ENCODE measurements at places on chromosomes 13 and 19.

GRCh38 chr13:99305566-99305965 lies 1.6 kb downstream of the GPR183 start:
- no peak for DNase-seq

- peak; percentile 76 for DNase-seq
Observed at GRCh38 chr13:41352935-41353840, 42.1 kb downstream of the NAA16 start.

DNA sequence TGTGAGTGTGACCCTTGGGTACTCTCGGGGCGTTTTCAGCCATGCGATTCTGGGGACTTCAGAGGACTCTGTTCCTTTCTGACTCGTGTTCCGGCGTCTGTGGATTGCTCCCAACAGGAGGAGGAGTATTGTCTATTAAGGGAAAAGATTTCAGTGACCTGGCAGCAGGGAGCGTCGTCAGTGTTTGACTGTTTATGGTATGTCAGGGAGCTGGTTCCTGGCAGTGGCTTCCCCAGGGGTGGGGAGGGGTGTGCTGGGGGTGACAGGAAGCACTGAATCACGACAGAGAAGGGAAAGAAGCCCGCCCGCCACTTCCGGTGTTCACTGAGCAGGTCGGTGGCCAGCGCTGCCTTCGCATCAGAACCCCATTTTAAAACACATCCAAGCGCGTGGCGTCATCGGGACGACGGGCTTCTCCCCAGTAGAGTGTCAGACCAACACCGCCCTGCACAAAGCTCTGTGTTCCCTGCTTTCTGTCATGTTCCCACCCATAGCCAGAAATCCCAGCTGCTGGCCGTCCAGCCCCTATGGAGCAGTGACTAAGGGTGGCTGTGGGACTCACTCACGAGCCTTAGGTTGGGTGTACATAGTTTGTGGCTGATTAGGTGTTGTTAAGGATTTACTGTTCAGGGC lies 33.8 kb downstream of the COL4A2 start:
- DNase-seq: no peak

- no peak for DNase-seq
Observed at GRCh38 chr19:45777395-45777961, 4.8 kb downstream of the DMPK start.

GRCh38 chr19:33794683-33795369 lies 1.8 kb upstream of the KCTD15 start:
- no peak for DNase-seq

DNA sequence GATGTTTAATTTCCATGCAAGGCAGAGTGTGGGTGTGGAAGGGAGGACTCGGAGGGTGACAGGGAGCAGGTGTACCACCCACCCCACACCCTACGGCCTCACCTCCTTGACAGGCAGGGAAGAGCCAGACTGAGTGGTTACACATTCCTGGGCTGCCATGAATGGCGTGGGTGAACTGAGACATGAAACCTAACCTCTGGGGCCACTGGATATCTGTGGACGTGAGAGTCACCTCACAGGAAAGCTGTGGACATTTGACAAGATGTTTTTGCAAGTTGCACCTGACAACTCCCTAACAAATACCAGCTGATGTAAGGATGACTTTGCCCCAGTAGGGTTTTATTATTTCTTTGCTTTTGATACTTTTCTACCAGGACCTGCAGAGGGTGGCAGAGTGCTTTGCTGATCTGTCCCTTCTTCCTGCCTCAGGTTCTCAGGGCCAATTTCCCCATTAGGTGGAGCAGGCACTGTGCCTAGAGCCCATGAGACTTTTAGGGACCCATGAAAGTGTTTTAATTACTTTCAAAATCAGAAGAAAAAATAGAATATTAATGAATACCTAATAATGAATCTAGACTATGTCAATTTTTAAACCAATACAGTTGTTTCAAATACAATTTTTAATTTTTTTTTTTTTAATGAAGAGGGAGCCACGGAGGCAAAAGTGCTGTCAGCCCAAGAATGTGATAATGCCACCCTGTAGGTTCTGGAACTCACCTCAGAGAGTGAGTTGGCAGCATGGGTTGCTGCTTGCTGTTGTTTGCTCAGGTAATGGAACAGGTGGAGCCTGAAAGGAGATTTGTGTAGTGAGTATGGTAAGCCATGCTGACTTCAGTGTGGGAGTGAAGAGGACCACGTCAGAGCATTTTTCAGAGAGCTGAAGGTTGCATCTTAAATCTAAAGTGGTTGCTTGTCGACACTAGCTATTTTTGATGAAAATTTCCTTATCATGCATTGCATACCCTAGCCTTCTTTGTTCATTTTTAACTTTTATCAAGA lies 58.0 kb upstream of the CYSLTR2 start:
- DNase-seq: peak; percentile 85

GRCh38 chr19:45670670-45671453 lies 2.8 kb downstream of the GIPR start:
- DNase-seq: peak; percentile 89

DNA sequence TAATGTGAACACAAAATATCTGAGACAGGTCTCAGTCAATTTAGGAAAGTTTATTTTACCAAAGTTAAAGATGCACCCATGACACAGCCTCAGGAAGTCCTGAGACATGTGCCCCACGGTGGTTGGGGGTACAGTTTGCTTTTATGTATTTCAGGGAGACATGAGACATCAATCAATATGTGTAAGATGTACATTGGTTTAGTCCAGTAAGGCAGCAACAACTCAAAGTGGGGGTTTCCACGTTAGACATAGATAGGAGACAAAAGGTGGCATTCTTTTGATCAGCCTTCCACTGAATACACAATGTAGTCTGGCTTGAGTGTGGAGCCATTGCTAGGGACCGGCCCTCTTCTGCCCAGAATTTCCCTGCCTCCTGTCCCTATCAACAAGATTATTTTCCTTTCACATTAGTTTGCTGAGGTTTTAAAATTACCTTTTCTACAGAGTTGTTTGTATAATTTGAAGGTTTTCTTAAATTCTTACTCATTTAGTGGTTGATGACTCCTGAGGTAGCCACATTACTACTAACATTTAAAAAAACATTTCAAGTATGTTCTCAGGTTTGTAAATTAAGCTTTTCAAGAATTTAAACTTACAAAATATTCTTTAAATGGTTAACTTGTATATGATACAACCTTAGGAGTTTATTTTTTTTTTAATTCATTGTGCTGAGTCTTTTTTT lies 33.2 kb downstream of the RNASEH2B start:
- DNase-seq: no peak

DNA sequence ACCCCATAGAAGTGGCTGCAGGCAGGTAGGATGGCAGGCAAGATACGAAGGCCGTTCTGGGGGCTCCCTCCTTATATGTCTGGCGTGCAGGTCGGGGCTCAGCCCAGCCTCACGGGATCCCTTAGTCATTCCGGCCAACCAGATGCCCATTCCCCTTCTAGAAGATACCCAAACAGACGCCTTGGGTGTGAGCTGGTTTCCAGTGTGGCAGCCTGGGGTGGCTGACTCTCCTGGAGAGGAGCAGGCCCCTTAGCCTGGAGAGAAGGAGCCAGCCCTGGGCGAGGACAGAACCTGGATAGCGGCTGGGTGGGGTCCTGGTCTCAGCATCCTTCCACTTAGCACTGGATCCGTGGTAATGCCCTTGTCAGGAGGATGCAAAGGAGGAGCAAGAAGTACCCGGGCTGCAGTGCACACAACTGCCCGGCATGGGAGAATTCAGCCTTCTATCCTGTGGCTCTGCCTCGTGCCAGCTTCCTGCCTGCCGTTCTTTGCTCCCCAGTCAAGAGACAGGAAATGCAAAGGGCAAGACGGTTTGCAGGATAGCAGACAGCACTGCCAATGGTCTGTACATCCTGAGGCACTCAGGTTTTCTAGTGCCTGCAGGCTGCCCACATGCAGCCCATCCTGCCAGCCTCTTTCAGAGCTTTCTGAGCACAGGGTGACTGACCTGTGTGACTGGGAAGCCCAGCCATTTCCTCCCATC lies 56.7 kb upstream of the WASF3 start:
- no peak for DNase-seq

GRCh38 chr19:13794398-13794756 lies 866 bp upstream of the ZSWIM4 start:
- DNase-seq: peak; percentile 64

DNA sequence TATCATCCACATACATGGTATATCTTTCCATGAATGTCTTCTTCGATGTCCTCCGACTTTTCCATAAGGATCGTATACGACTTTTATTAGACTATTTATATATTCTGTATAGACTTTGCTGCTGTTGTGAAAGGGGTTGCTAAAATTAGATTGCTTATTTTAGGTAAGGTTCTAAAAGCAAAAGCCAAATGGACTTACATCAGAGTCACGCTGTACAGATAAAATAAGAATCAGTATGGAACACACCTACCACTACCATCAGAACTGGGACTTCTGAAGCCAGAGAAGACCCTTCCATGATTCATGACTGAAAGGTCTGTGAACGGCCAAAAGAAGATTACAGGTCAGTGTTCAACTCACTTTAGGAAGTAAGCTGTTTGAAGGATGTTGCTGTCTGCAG lies 8.9 kb downstream of the ANKRD27 start:
- DNase-seq: no peak

DNA sequence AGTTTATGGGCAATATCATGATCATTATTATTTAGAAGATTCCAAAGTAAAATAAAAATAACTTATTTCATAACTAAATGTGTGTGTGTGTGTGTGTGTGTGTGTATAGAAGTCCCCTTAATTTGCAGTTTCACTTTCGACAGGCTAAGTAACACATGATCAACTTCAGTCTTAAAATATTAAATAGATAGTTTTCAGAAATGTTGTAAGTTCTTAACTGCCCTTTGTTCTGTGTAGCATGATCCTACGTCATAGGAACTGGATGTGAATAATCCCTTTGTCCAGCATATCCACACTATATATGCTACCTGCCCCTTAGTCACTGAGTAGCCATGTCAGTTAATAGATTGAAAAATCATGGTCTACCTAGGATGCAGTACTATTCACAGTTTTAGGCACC lies 1863.5 kb upstream of the PCDH20 start:
- DNase-seq: no peak

DNA sequence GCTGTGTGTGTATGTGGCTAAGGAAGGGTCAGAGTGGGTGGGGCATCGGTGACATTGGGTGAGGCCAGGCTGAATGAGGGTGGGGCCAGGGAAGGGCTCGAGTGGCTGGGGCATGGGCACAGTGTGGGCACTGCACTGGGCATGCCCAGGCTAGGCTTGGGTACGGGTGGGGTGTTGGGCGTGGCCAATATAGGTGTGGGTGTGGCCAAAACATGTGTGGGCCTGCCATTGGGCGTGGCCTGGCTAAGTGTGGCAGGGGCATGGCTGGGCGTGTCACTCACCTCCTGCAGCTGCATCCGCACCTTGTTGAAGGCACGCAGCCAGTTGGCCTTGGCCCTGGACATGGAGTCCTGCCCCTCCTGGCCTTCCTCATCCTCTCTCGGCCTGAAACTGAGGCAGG lies 33.2 kb downstream of the UNC13A start:
- peak; percentile 57 for DNase-seq

GRCh38 chr13:114131583-114132418 lies 622 bp downstream of the RASA3 start:
- DNase-seq: peak; percentile 48

- DNase-seq: no peak
Observed at GRCh38 chr19:48624791-48625723, 5.8 kb downstream of the SPHK2 start.

GRCh38 chr13:108855737-108856387 lies 226.5 kb downstream of the MYO16 start:
- DNase-seq: no peak

GRCh38 chr13:79376843-79377242 lies 29.2 kb downstream of the RBM26 start:
- DNase-seq: no peak

DNA sequence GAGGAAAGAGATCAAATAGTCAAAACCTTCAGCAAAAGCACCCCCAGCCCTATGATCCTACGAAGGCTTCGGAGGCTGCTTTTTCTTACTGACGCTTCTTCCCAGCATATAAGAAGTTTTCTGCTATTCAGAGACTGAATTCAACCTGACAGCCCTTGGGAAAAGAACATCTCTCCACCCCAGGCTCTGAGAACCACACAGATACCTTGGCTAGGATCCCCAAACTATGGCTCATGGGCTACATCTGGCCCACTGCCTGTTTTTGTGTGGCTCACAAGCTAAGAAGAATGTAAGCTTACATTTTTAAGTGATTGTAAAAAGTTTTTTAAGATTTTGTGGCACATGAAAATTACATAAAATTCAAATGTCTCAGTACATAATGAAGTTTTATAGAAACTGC lies 3.0 kb downstream of the SLC15A1 start:
- DNase-seq: no peak

GRCh38 chr13:101115762-101116171 lies 300.5 kb downstream of the NALCN start:
- DNase-seq: no peak

DNA sequence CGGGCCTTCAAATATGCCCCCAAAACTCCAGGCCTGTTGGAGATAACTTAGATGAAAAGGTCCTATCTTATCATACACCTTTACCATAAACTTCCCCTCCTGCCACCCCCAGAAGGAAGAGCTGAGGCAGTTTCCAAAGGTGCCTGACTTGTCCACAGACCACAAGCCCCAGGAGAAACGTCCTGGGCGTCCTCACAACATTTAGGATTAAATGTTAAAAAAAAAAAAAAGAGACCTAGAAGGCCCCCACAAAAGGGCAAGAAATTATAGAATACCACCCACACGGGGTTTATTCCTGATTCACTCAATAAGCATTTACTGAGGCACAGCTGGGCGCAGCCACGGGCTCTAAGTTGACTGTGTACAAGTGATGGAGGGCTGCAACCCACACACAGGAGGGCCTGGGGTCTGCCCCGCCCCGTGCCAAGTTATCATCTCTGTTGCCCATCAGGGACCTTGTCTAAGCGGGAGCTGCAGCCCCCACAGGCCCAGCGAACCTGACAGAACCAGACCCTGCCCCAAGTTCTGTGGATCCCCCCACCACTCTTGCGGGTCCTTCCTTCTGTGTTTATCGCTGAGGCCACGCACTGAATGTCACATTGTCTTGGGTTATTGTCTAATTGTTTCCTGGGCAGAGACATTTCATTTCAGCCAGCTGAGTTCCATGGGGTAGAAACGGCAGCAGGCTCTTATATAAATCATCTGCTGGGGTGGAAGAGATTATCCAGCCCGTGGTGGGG lies 83.0 kb upstream of the TM9SF2 start:
- DNase-seq: no peak

GRCh38 chr13:50130123-50130946 lies 115.1 kb downstream of the KCNRG start:
- peak; percentile 22 for DNase-seq

DNA sequence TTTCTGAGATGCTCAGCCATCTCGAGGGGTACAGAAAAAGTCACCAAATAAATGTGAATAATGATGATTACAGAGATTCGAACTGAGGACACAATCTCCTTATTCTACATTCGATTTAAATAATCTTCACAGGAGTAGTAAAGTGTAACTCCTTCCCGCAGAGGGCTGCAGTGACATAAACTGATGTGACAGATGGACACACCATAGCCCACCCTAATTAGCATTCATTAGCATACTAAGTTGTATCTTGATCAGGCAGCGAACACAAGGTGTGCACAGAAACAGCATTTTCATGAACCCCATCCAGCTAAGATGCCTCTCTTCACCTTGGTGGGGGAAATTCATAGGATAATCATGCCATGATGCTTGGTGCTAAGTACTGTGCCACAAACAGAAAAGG lies 83.0 kb downstream of the TNFSF11 start:
- no peak for DNase-seq

- DNase-seq: no peak
Observed at GRCh38 chr13:93116809-93117208, 109.8 kb upstream of the GPC6 start.
